Renal cortex interstitium (tissue), 15 donors: ENCODE measurements at places on chromosomes 16 and 17.

DNA sequence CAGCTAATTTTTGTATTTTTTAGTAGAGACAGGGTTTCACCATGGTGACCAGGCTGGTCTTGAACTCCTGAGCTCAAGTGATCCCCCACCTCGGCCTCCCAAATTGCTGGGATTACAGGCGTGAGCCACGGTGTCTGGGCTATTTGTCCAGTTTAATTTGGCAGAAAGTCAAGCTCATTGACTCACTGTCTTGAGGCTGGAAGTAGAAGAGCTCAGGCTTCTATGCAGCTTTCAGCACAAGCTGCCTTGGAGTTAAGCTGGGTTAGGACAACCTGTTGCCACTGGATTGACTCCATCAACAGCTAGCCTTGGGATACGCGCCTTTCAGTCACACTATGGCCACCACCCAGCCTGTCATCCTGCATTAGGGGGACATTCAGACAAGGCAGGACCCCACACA lies 76.2 kb upstream of the DNAH17 start:
- no peak for DNase-seq

DNA sequence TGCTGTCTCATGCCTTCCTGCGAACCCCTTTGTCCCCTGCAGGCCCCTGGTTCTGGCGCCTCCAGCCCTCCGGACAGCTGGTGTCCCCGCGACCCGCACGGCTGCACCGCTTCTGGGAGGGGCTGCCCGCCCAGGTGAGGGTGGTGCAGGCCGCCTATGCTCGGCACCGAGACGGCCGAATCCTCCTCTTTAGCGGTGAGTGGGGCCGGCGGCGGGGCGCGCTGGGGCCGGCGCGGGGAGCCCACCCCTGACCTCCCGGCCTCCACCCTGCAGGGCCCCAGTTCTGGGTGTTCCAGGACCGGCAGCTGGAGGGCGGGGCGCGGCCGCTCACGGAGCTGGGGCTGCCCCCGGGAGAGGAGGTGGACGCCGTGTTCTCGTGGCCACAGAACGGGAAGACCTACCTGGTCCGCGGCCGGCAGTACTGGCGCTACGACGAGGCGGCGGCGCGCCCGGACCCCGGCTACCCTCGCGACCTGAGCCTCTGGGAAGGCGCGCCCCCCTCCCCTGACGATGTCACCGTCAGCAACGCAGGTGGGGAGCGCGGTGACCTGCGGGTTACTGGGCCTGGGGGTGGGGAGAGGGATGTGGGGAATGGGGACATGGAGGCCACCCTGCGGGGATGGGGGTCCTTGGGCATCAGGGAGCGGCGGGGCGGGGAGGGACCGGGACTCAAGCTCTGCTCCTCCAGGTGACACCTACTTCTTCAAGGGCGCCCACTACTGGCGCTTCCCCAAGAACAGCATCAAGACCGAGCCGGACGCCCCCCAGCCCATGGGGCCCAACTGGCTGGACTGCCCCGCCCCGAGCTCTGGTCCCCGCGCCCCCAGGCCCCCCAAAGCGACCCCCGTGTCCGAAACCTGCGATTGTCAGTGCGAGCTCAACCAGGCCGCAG lies 7.1 kb upstream of the IL32 start:
- no peak for DNase-seq

- DNase-seq: no peak
These were observed at the start of gene PLLP for GRCh38 chr16:57284209-57284951. Gene PLLP, minus strand, starts transcription at chr16:57284672. Its CDS starts 132 bp downstream, at chr16:57284540.

GRCh38 chr17:80426671-80427326 lies 11.8 kb downstream of the ENDOV start:
- peak; percentile 38 for DNase-seq

DNA sequence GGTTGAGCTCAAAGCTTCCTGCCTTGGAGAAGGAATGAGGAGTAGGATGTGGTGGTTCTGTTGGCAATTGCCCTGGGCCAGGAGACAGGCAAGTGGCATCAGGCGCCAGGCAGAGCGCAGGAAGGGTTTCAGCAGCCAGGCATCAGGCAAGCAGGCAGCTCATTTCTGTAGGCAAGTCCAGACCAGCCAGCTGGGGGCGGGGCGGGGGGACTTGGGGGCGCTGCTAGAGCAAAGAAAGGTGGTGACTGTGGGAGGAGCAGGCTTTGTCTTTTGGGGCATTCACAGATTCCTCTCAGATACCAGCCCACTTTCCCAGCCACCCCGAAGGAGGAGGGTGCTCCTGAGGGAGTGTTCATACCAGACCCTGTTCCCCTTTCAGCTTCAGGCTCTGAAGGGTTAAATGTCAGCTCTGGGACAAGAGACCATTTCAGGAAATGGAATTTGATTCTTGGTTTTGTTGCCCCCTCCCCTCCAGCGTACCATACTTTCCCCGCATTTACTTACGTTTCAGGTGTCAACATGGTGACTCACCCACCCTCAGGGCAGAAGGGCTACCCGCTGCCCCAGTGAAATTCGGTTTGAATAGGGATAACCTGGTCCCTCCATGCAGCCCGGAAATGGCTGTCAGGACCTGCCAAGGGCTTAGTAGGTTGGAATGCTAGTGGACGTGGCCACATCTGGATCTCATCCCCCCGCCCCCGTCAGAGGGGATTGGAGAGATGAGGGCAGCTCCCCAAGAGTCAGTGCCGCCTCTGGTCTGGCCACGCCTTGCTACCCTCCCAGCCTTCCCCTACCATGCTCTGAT lies 13.2 kb downstream of the NGFR start:
- DNase-seq: no peak

DNA sequence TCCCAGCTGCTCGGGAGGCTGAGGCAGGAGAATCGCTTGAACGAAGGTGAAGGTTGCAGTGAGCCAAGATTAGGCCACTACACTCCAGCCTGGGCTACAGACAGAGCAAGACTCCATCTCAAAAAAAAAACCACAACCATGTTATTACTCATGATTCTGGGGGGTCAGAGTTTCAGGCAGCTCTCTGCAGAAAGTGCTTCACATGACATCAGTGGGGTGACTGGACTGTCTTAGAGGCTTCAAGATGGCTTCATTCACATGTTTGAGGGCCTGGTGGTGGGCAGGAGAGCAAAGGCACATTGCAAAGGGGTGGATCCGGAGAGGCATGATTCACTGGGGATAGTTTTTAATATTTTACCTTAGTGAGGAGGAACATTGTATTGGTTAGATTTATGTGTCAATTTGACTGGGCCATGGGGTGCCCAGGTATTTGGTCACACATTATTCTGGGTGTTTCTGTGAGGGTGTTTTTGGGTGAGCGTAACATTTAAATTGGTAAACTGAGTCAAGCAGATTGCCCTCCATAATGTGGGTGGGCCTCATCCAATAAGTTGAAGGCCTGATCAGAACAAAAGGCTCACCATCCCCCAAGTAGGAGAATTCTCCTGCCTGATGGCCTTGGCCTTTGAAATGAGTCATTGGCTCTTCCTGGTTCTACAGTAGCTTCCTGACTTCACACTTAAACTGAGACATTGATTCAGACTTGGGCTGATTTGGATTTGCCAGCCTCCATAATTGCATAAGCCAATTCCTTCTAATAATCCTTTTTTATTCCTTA lies 109.8 kb downstream of the GOSR1 start:
- DNase-seq: no peak

DNA sequence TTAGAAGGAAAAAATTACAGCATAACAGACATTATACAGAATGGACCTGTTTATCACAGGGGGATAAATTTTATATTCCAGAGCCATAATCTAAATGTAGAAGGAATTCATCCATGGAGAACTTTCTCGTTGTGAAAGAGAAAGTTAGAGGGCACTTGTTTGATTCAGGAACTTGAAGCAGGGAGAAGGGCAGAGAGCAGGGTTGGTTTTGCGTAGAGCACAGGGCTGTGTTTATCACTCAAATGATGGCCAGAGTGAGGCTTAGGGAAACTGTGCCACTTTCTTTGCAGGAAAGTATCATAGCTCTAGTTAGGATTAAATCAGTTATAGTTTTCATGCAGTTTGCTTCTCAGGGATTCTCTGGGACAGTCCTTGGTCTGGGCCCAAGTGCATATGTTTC lies 29.1 kb upstream of the MED13 start:
- no peak for DNase-seq

DNA sequence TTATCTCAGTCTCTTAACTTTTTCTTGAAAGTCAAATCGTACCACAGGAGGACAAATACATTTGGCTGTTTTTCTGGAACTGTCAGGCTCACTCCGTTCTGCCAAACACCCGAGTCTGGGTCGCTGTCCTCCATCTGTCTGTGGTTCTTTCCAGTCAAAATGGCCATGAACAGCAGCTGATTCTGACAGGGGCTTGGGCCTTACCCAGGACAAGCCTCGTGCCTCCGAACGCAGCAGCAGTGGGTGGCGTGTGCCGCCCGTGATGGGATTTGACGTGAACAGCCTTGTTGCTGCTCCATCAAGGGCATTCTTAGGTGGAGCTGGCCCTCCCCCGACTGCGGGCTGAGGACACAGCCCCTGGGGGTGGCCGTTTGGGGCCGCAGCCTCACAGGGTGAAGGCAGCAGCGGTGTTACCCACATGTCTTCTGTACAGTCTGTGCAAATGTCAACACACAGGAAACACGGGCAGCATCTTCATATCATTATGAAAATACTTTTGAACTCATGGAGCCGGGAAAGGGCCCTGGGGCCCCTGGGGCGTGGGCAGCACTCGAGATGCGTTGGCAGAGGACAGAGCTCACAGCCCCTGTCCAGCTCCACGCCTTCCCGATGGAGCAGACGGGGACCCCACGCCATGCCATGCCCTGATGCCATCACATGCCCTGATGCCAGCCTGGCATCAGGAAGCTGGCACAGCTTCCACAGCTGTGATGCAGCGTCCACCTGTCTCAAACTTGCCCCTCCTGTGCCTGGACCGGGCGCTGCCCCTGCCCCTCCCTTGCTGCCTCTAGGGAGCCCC lies 8.6 kb upstream of the ACSF3 start:
- DNase-seq: no peak

GRCh38 chr17:40539711-40540411 lies 25.4 kb downstream of the CCR7 start:
- no peak for DNase-seq

DNA sequence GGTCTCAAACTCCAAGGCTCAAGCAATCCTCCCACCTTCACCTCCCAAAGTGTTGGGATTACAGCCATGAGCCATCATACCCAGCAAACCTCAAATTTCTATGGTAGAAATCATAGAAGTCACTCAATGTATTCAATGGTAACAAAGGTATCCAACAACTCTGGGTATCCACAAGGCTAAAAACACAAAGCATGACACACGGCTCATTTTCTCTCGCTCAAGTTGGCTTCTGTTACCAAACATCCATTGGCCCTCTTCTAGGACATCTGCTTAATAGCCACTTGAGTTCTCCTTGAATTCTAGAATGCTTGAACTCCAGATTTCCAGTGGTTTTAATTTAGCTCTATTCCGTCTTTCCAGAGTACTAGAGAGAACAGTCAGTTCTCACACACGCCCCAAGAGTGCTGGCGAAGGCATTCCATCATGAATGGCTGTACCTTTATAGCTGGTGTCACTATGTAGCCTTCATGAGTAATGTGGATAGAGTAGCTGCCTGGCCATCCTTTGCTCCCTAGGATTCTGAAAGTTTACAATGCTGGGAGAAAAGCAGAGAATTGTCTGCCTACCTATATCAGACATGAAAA lies 42.6 kb downstream of the SPAG9 start:
- DNase-seq: no peak

GRCh38 chr16:80300876-80301275 lies 239.9 kb upstream of the DYNLRB2 start:
- DNase-seq: no peak

GRCh38 chr17:45967378-45967777 lies 31.7 kb upstream of the STH start:
- no peak for DNase-seq

DNA sequence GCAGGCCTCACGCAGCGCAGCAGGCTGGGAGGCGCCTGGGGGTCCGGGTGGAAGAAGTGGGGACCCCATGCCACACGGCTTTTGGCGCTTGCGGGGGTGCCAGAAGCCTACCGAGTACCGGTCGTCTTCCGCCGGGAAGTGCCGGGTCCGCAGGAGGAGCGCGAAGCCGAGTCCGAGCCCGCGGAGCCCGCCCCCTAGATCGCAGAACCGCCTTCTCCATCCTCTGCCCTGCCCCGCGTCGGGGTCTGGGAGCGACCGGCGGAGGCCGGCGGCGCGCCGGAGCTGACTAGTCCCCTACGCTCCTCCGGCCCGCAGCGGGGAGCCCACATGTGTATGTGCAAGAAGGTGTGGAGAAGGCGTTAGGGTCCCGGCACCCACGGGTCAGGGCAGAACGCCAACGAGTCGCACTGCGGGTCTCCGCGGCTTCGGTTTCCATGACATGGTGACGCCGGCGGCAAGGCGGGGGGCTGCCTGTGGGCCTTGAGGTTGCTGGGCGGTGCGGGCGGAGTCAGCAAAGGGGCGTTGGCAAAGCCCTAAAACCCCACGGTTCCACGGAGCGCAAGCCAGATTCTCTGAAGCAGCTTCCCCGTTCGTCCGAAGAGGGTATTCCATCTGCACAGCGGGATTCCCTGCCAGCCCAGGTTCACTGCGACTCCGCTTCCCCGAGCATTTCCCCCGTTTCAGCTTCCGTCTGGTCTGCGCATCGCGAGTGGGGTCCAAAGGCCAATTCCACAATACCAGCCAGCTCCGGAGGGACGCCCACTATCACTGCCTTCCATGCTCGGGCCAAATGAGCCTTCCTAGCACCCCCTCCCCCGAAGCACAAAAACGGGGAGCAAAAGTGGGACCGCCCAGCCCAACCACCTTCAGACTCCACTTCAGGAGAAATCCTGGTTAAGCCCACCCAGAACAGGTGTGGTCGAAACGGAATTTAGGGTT lies 2.3 kb upstream of the LHX1 start:
- DNase-seq: no peak

GRCh38 chr17:76388966-76389888 lies 4.8 kb downstream of the SPHK1 start:
- DNase-seq: no peak

DNA sequence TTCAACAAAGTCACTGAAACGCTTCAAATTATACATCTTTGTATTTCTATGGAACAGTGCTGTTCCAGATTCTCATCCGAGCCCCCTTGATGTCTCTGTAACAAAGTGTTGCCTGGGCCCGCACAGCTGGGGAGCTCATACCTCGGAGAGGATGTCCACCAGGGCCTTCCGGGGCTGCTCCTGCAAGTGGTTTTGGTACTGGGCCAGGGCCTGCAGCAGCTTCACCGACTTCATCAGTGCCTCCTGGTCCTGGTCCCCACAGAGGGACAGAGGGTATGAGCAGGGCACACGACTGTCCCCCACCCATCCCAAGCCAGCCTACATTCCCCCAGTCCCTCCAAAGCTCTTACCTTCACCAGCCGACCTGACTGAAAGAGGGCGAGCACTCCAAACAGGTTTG lies 1.5 kb downstream of the MYBBP1A start:
- DNase-seq: no peak

- DNase-seq: no peak
These were observed 13.2 kb upstream of the SLC6A2 start for GRCh38 chr16:55642611-55643010.
